GM03348 (cell line): ENCODE measurements at places on chromosomes 2 and 18.

- DNase-seq = no peak
Observed at GRCh38 chr18:26813043-26813442, 52.5 kb downstream of the AQP4 start.

DNA sequence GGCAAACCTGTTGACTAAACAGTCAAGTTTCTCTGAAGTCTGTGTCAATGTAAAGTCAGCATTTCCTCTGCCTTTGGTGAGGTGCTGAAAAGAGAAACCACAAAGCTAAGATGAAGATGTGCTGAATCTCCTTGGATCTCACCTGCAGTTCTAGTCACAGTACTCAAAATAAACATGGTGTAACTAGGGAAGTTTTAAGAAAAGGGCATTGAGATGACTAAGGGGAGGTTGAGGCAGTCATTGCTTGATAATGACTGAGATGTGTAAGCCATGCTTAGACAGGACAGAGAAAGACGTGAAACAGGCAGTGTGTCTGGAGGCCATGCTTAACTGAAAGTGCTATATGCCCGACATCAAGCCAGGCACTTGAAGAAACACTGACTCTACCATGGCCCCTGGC lies 1010.0 kb upstream of the CELF4 start:
- DNase-seq = no peak

- no peak for DNase-seq
Observed at GRCh38 chr2:136510244-136510643, 255.1 kb upstream of the THSD7B start.

- no peak for DNase-seq
Observed at GRCh38 chr18:26875040-26875654, 9.6 kb upstream of the AQP4 start.

DNA sequence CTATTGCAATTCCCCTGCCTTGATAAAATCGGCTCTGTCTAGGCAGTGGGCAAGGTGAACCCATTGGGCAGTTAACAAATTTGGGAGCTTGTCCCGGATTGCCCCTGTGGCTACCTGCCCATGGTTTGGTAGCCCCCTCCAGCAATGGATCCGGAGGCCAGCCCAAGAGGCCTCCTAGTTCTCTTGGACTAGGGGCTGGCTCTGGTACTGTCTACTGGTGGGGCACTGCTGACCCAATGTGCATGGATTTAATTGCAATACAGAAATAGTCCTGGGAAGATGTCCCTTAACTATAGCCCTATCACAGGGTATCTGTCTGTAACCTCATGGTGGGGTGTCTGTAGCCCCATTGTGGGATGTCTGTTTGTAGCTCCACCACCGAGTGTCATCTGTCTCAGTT lies 37.5 kb upstream of the SH3RF3 start:
- DNase-seq = no peak

GRCh38 chr2:172239944-172240590 lies 137.4 kb upstream of the DLX2 start:
- no peak for DNase-seq

GRCh38 chr18:57728941-57729511 lies 74.1 kb downstream of the ATP8B1 start:
- DNase-seq = no peak

GRCh38 chr18:26804519-26804918 lies 61.0 kb downstream of the AQP4 start:
- no peak for DNase-seq

- DNase-seq = no peak
Observed at GRCh38 chr18:78448106-78448505, 531.5 kb upstream of the SALL3 start.

- no peak for DNase-seq
Observed at GRCh38 chr2:69020496-69021426, 7.8 kb downstream of the ANTXR1 start.

GRCh38 chr2:64274399-64275173 lies 130.4 kb upstream of the PELI1 start:
- DNase-seq = no peak
